ENCODE measurements at places on chromosomes 7 and 10.

- DNase-seq: no peak
Measured at GRCh38 chr10:62869958-62870357, 53.8 kb upstream of the EGR2 start.

DNA sequence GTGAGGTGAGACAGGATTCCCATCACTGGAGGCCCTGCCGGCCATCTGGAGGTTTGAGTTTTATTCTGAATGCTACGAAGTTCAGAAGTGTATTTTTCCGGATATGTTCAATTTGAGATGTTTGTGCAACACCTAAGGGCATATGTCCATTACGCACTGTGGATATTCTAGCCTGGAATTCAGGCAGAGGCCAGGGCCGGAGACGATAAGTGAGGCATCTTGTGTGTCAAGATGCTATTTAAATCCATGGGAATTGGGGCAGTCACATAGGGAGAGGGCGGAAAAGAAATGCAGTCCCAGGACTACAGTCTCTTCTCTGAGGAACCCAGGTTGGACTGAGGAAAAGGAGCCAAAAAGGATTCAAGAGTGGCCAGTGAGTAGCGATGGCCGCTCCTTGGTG is 1.9 kb upstream of the SUV39H2 start:
- no peak for DNase-seq

- no peak for DNase-seq
Measured at GRCh38 chr10:104446151-104446550, 92.5 kb downstream of the CFAP58 start.

DNA sequence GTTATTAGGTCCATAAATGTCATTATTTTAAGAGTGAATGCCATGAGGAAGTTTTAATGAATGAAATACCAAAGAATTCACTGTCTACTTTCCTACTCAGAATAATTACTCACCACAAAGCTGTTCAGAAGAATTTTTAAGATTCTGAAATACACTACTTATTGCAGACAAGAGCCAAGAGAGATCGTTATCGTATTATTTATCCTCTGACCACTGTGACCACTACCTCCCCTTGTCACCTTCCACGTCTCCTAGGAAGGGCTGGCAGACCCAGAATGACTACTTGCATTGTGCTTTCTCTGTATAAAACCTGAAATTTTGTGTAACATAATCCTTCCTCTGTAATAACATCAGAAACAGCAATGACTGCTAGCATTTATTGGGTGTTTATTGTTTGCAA is 81.9 kb downstream of the ABCB5 start:
- no peak for DNase-seq

- DNase-seq: no peak
Measured at GRCh38 chr10:46006219-46006618, 24.2 kb downstream of the NCOA4 start.

GRCh38 chr10:76618641-76619040 is 1019.0 kb downstream of the KCNMA1 start:
- DNase-seq: no peak

- DNase-seq: no peak
Measured at GRCh38 chr10:80608706-80609105, 71.0 kb downstream of the SH2D4B start.

DNA sequence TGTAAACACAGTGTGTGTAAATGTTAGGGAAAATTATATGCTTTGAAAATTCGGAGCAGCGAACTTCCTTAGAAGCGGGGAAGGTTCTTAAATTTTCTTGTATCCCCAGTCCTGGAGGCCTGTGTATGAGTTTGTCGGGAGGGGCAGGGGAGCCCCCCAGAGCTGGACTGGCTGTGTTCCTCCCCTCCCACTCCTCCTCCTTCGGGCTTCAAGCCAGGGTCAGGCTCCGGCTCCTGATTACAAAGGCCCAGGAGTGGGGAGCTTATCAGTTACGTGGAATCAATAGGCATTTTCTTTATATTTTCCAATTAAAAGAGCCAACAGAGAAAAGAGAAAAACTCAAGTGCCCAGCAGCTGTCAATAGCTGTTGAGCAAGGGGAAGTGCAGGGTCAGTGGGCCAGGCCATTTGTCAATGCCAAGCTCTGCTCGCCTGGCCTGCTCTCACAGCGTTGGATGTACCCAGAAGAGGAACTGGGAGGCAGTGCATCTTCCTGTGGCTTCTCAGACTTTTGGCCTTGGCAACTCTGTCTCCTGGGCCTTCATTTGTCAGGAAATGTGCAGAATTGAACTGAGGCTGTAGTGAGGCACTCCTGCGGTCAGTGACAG is 156.9 kb upstream of the PCBD1 start:
- no peak for DNase-seq

DNA sequence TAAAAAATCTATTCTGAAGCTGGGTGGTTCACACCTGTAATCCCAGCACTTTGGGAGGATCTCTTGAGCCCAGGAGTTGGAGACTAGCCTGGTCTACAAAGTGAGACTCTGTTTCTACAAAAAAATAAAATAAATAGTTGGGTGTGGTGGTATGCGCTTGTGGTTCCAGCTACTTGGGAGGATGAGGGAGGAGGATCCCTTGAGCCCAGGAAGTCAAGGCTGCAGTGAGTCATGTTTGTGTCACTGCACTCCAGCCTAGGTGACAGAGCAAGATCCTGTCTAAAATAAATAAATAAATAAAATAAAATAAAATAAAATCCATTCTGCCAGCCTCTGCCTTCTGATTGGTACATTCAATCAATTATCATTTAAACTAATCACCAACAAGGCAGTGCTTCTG is 17.5 kb downstream of the ZNF33A start:
- DNase-seq: no peak

DNA sequence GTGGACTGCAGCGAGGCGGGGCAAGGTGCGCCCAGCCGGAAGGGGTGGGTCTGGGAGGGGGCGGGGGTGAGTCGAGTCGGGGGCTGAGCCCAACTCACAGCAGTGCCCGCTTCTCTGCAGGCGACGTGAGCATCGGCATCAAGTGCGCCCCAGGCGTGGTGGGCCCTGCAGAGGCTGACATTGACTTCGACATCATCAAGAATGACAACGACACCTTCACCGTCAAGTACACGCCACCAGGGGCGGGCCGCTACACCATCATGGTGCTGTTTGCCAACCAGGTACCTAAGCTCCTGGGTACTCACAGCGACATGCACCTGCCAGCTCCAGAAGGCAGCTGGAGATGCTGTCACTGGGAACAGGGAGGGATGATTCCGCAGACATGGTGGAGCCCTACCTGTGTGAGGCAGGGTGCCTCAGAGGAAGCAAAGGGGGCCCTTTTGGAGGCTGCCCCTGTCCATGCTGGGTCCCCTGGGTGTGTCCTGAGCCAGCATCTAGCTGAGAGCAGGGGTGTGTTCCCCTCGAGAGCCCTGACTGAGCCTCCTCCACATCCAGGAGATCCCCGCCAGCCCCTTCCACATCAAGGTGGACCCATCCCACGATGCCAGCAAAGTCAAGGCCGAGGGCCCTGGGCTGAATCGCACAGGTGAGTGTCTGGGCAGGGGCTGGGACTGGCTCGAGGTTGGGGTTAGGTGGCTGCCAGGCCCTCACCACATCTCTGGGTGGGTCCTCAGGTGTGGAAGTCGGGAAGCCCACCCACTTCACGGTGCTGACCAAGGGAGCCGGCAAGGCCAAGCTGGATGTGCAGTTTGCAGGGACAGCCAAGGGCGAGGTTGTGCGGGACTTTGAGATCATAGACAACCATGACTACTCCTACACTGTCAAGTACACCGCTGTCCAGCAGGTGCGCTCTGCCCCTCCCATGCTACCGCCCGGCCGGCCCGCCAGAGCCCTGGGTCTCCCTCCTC is 12.8 kb downstream of the FLNC start:
- DNase-seq: no peak

GRCh38 chr10:101053516-101053915 is 8.3 kb upstream of the KAZALD1 start:
- no peak for DNase-seq

- no peak for DNase-seq
Measured at GRCh38 chr7:107953265-107953923, 49.6 kb downstream of the LAMB1 start.

DNA sequence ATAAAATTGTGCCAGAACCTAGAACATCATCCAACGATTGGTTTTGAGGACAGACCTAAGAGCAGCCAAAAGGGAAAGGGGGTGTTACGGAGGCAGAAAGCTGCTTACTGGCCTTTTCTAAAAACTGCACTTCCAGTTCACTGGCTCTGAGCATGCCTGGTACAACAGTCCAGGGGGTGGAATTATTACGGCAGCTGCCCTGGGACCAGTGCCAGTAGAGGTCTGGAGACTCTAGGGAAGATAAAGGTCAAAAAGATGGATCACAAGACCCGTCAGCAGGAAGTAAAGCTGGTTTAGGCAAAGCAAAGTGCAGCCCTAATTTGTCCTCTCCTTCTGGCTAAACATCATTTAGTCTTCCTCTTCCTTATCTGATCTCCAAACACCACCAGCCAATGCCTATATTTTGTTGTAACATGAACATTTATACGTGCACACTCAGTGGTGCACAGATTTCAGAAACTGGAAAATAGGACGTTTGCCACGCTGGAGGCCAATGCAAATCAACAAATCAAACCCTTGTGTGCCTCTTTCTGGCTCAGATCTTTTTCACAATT is 216.4 kb upstream of the DPP6 start:
- no peak for DNase-seq

DNA sequence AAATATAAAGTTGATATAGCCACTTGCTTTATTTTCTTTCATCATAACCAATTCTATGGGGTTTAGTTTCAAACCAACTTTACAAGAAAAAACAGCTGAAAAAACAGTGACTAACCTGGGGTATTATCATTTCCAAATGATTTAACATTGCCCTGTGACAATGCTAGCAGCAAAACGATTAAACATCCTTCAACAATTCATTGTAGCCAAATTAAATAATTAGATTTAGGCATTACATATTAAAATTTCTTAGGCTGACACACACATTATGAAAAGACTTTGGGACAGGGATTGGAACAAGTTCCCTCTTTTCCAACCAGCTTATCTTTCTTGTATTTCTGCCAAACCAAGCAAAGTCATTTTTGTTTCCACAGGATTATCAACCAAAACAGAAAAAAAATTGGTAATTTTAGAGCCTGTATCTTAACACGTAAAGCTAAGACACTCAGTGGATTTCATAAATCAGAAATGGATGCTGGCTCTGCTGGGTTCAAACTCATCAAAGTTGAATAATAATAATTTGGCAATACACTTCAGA is 84.0 kb downstream of the SEMA3D start:
- no peak for DNase-seq

- no peak for DNase-seq
Measured at GRCh38 chr10:103192089-103192450, 1.0 kb downstream of the NT5C2 start.

GRCh38 chr7:5448378-5449037 is 24.9 kb upstream of the TNRC18 start:
- DNase-seq: no peak

GRCh38 chr7:155917836-155918430 is 105.7 kb upstream of the SHH start:
- no peak for DNase-seq

GRCh38 chr7:35512716-35513115 is 182.2 kb downstream of the HERPUD2 start:
- DNase-seq: no peak

GRCh38 chr7:38002689-38003088 is 82.2 kb downstream of the EPDR1 start:
- no peak for DNase-seq

- no peak for DNase-seq
Measured at GRCh38 chr10:89503151-89503550, 32.2 kb downstream of the SLC16A12 start.

- no peak for DNase-seq
Measured at GRCh38 chr10:126227762-126228134, 160.5 kb downstream of the ADAM12 start.

GRCh38 chr7:83415840-83416239 is 233.1 kb downstream of the SEMA3E start:
- no peak for DNase-seq

- DNase-seq: no peak
Measured at GRCh38 chr7:37380831-37381230, 67.8 kb downstream of the ELMO1 start.

- no peak for DNase-seq
Measured at GRCh38 chr10:79209831-79210230, 137.4 kb upstream of the PPIF start.

DNA sequence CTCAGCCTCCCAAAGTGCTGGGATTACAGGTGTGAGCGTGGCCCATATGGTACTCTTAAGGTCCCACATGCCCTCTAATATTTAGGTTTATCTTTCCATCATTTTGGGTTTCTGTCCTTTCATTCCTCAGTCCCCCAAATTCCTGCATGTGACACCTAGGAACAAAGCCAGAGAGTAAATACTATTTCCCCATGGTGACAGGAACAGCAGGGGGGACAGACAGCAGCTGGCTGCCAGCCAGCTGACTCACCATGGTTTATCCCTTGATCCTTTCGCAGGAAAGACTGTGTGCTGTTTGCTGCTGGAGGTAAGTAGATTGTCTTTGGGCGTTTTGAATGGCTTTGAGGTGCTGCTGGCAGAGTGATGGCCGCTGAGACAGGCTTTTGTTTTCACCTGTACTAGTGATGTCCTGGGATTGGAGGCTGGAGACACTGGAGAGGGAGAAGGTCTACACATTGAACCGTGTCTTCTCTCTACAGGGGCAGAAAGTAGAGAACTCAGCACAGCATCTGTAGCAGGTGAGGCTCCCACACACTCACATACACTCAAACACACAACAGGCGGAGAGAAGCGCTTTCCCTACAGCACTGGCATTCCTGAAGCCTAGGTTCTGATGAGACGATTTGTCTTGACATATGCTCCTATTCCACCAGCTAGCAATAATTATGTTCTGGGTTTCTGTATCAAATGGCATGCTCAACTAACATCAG is 83.7 kb upstream of the EFCAB10 start:
- DNase-seq: no peak

- DNase-seq: no peak
Measured at GRCh38 chr7:2725178-2726105, 37.4 kb downstream of the AMZ1 start.

- DNase-seq: no peak
Measured at GRCh38 chr7:151016505-151016904, 7.8 kb downstream of the ATG9B start.

- DNase-seq: no peak
Measured at GRCh38 chr10:35934642-35934995, 292.5 kb upstream of the FZD8 start.

DNA sequence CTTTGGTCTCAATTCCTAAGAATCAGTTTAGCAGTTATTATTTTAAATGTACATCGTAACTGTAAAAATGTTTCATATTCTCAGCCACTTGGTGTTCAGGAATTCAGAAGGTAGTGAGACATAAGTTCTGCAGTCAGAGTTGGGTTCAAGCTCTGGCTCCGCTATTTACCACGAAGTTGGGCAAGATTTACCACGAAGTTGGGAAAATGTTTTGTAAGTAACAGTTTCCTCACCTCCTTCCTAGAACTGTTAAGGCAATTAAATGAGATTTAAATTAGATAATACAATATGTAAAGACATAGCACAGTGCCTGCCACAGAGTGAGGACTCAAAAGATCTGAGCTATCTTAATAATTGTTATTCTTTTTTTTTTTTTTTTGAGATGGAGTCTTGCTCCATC is 16.3 kb upstream of the ABLIM1 start:
- DNase-seq: no peak

All from stimulated activated effector memory CD8-positive, alpha-beta T cell treated with anti-CD3 and anti-CD28 coated beads, Interleukin-12 subunit alpha, Interleukin-12 subunit beta, amount 100 ng/mL, for 72 hours (primary cell).